ENCODE measurements at places on chromosomes 1 and 21. TPM values are rescaled to one million over a fixed set of nuclear protein-coding genes. Genes with fewer than 3 reads are reported as not detected.

- no peak for DNase-seq
Observed at GRCh38 chr1:81812712-81813111, 12.0 kb downstream of the ADGRL2 start.

DNA sequence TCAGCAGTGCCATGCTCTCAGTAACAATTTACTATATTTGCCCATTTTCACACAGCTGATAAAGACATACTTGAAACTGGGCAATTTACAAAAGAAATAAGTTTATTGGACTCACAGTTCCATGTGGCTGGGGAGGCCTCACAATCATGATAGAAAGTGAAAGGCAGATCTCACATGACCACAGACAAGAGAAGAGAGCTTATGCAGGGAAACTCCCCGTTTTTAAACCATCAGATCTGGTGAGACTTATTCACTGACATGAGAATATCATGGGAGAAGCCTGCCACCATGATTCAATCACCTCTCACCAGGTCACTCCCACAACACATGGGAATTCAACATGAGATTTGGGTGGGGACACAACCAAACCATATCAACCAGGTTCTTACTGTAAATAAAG lies 112.1 kb upstream of the C1orf87 start:
- no peak for DNase-seq

DNA sequence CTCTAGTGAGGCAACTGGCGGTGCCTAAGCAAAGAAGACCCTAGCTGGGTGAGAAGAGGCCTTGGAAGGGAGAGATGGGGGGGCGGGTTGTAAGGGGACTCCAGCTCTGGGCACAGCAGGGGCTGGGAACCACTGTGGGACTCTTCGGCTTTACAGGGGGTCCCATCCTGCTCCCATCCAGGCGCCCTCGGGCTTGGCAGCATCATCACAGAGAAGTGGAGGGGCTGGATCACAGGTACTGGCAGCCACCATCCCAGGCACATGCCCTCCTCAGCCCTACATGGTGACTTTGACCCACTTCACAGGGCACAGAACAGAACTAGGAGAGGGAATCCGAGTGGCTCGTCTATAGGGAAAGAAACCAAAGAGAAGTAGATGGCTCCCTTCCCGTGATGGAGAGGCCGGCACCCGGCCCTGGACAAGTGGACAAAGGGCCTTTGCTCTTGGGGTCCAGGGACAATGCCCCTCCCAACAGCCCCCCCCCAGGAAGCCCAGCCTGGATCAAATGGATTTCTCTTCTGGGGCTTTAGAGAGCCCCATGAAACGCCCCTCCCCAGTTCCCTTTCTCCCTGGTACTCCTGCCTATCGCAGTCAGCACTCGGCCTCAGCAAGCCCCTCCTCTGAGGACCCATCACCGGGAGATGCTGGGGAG lies 54.0 kb upstream of the ECE1 start:
- no peak for DNase-seq

GRCh38 chr1:203271018-203271743 lies 34.1 kb upstream of the BTG2 start:
- DNase-seq = no peak

DNA sequence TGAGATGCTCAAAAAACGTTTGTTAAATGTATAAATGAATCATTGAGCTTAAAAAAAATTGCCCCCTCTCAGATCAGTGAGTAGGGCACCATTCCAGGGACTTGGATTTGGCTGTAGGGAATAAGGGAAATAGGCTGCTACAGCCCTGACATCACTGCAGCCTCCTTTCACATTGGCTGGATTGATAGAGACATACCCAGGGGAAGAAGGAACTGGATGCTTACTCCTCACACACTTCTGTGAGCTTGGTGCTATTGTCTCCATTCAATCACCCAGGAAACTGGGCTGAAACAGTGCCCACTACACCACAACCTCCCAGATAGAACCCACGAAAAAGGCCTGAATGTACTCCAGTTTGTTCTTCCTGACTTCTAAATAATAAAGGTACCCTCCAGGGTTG lies 87.2 kb downstream of the TGFBR3 start:
- no peak for DNase-seq

- no peak for DNase-seq
Observed at GRCh38 chr1:227559926-227560325, 3.4 kb upstream of the ZNF678 start.

DNA sequence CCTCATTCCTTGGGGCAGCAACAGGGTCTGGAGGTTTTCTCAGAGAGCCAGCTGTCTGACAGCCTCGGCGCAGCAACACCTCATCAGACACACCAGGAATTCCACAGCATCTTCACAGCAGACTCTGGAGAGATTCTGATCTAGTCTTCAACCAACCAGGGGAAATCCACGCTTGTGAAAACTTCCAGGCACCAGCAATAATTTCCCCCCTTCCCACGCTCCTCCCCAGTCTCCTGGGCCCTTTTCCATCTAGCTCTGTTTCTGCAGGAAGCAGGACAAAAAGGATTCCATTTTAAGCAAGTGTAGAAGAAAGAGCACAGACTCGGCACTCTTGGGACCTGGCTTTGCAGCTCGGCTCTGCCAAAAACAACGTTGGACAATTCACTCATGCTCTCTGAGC lies 44.3 kb upstream of the CAPZB start:
- no peak for DNase-seq

- DNase-seq = no peak
Observed at GRCh38 chr21:25508364-25508763, 98.9 kb downstream of the MRPL39 start.

GRCh38 chr21:33155422-33155821 lies 74.3 kb upstream of the IFNAR2 start:
- DNase-seq = no peak

DNA sequence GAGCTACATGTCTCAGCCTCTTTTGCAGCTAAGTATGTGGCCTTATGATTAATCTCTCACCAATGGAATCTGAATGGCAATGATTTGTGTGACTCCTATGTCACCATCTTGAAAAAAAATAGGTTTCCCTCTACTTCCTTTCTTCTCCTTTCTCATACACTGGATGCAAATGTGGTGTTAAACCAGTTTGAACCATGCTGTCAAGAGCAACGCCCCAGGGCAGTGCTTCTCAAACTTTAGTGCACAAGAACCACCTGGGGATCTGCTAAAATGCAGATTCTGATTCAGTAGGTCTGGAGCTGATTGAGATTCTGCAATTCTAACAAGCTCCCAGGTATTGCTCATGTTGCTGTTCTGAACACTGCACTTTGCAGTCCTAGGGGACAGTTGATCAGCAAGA lies 44.7 kb upstream of the ZNF644 start:
- no peak for DNase-seq

DNA sequence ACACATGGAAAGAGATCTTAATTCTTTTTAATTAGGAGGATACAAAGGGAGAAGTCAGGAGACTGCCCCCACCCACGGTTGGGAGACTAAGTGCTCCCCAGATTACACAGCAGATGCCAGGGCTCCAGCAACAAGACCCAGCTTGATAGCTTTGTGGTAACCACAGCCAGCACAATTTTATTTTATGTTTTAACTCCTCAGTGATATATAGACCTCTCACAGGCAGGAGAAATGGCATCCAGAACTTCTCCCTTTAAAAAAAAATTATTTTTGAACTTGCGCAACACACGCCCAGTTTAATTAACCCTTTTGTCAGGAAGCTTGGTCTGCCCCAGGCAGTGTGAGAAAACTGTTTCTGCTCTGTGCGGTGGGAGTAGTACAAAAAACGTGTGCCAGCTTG lies 62.6 kb upstream of the ACOT11 start:
- no peak for DNase-seq

Gene ZNF644
- 48.7 TPM for total RNA-seq

Gene MCOLN3
- total RNA-seq = 3.2 TPM

Gene GRIK1
- not detected for total RNA-seq

Gene PDPN
- 20.7 TPM for total RNA-seq

Gene S100A7A
- total RNA-seq = not detected

Gene NPR1
- 293 TPM for total RNA-seq

Gene SLC9C2
- total RNA-seq = not detected

All from thoracic aorta (tissue), 2 donors.